ENCODE measurements at places on chromosomes 5 and 9.
A peak's percentile ranks its signal among the peaks of the same experiment; 100 is the strongest.

- DNase-seq: no peak
Observed at GRCh38 chr5:14594378-14595074, 12.9 kb downstream of the OTULINL start.

DNA sequence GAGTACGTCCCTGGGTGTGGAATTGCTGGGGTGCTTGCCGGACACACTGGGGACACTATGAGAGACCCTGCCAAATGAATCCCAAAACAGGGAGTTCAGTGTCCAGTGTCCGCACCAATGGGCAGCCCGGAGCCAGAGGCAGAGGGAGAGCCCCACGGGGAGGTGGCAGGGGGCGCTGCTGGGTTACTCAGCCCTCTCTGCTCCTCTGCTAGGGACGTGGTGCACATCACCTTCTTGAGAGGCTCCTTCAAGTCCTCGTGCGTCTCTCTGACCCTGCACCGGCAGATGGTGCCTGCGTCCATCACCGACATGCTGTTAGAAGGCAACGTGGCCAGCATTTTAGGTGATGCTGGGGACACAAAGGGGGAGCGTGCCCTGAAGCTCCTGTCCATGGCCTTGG lies 20.8 kb downstream of the STKLD1 start:
- DNase-seq: no peak

DNA sequence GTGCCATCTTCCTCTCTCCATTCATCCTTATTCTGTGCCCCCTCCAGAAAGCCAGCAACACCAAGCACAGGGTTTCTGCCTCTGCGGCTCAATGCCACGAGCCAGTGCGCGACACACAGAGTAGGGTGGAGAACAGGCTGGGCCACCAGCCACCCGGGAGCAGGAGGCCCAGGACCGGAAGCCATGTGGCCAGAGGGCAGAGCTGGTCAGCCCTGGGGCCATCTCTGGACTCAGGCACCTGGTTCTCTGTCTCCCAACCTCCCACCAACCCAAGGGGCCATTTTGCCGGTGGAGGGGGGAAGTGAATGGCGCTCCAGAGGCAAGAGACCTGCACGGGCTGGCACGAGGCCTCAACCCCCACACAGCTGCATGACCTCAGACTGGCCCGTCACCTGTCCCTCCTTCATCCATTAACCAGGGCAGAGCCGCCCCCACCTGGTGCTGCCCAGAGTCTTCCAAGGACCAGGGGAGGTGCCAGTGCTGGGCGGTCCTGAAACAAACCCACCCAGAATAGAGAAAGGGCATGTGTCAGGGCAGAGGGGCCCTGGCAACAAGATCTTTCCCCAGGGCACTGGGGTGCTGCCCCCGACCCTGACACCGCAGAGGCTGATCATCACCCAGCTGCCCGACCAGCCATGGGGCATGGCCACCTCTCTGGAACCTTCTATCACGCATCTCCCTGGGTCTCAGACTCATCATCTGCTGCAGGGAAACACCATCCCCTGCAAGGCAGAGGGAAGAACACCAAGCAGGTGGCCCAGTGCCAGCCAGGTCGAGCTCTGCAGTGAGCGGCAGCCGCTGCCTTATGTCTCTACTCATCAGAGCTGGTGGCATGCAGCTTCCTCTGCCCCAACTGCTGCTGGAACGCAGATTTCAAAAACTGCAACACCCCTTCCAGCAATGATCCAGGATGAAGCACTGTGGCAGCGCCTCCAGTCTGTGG lies 11.9 kb downstream of the VAV2 start:
- no peak for DNase-seq

DNA sequence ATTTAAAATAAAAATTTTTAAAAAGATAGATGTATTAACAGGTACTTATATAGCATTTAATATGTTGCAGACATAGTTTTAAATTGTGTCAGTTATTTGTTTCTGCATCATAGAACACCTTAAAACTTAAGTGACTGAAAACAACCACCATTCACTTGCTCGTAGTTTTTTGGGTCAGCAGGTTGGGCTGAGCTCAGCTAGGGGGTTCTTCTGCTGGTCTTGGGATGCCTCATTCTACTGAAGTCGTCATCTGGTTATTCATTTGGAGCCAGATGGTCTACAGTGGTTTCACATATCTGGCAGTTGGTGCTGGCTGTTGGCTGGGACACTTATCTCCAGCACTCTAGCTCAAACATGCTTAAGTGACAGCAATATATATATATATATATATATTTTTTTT lies 29.6 kb downstream of the PSAT1 start:
- DNase-seq: no peak

- no peak for DNase-seq
Observed at GRCh38 chr9:99811172-99811571, 10.5 kb upstream of the NR4A3 start.

DNA sequence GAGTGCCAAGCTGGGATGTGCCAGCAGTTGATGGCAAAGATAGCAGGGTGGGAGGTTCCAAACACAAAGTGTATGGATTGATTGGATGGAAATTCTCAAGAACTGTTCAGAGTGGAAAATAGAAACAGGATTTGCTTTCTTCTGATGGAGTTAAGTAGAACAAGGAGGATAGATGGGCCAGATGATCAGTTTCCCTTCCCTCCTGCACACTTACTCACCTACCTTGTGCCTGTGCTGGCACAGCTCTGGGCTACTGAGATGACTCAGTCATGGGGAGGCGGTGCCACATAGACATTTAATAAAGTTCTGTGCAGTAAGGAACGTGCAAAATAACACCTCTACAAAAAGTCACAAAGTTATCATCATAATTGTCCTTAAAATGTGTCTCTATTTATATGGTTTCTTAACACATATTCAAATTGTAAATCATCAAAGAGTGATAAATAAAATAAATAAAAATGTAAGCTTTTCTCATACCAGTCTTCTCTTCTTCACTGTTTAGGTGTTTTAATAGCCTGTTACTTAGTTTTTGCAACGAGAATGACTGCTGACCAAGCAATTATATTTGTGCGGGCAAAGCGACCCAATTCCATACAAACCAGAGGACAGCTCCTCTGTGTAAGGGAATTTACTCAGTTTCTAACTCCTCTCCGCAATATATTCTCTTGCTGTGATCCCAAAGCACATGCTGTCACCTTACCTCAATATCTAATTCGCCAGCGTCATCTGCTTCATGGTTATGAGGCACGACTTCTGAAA lies 12.7 kb downstream of the PTPDC1 start:
- DNase-seq: peak; percentile 28
